ENCODE measurements at places on chromosomes 16 and 17. TPM values are rescaled to one million over a fixed set of nuclear protein-coding genes. Genes with fewer than 3 reads are reported as not detected.

Gene NAGS
- 0.57 TPM for total RNA-seq

Gene MTHFSD
- total RNA-seq = 12.6 TPM

Gene APOBR
- 0.47 TPM for total RNA-seq

Gene SLFN11
- 18.2 TPM for total RNA-seq

Gene KRT25
- not detected for total RNA-seq

All from left ventricle myocardium superior (tissue), 1 donor.